ENCODE measurements at places on chromosomes 1 and 21.

DNA sequence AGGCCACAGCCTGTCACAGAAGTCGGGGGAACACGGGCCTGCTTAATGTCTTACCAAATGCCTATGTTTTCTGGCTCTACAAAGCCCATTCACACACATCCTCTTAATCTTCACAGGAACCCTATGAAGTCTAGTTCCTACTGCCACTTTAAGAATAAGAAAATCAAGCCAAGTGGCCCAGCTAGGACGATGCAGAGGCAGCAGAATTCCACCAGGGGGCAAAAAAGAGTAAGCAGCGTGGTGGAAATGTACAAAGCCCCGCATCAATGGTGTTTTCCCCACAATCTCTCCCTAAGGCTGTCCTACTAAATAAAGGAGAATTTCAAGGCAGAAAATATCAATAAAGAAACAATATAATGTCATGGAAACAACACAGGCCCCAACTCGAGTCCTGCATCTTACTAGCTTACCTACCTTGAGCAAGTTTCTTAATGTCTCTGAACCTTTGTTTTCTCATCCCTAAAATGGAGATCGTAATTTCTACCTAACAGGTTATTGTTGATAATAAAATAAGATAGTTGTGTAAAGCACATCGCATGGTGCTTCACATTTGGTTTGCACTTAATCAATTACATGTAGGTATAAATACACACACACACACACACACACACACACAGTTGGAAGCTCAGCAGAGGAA, 21.4 kb downstream of the SEC16B start:
- ATAC-seq, result peak; percentile 55

- no peak for ATAC-seq
Observed at GRCh38 chr1:237431448-237431847, 389.5 kb downstream of the RYR2 start.

DNA sequence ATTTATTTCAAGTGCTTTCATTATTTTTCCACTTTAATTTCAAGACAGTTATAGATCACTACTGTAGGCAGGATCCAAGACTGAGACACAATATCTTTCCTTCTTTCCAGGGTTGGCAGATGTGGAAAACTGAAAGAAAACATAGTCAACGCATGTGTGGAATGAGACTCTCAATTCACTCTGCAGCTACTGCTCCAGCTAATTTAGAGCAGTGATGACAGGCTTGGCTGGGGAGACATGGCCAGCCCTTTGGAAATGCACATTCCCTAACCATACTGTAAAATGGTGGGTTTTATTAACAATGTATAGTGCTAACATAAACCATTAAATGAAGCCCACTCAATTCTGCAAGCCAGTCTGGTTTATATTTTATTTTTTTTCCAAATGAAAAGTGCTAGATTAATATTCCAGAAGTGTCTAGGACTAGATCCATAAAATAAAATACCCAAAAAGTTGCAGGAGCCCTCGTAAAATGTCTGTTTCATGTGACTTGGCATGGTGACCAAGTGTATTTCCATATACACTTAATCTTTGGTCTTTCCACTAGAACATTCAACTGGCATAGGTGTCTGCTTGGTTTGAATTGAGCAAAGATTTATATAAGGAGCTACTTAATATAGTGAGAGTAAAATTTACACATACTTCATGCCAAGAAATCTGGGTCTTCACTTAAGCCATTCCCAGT, 32.9 kb downstream of the COL11A1 start:
- ATAC-seq, result no peak

DNA sequence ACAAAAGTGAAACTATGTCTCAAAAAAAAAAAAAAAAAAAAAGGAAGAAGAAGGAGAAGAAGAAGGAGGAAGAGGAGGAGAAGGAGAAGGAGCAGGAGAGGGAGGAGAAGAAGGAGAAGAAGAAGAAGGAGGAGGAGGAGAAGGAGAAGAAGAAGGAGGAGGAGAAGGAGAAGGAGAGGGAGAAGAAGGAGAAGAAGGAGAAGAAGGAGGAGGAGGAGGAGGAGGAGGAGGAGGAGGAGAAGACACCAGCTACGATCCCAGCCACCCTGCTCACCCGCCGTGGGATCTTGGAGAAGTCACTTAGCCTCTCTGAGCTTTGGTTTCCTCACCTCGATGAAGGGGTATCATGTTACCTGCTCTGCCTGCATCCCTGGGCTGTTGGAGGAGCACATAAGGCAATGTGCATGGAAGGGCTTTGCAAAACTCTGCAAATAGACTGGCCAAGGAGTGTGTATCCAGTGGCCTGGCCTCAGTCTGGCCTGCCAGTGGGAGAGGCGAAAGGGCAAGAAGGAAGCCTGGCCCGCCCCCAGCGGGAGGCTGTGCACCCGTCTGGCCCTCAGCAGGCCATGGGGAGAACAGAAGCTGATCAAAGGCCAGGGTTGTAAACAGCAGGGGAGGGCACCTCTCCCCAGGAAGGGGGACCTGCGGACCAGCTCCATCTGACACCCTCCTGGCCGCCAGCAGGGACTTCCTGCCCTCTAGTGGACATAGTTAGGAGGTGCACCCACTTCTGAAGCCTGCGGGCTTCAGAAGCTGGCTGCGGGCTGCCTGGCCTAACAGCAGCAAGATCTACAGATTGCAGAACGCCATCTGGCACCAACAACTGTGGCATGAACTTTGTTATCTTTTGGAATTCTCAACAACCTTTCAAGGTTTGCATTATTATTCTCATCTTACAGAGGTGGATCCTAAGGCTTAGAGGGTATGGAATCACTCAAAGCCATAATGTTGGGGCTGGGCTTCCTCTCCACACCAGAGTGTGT, 19.2 kb upstream of the CDK18 start:
- peak; percentile 95 for ATAC-seq

DNA sequence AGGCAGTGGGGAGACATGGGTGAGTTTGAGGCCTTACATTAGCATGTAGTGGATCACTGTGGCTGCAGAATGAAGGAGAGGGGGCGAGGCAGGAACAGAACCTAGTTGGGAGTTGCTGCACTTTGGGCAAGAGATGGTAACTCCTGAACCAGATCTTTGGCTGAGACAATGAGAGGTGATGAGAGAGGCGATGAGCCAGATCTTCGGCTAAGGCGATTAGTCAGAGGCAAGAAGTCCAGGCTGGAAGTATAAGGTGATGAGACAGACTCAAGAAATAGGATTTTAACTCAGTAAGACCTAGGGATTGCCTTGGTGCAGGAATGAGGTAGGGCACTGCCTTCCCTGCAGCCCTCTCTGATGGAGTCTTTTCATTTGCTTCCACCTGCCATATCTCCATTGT, 9.1 kb upstream of the ARTN start:
- ATAC-seq, result no peak

DNA sequence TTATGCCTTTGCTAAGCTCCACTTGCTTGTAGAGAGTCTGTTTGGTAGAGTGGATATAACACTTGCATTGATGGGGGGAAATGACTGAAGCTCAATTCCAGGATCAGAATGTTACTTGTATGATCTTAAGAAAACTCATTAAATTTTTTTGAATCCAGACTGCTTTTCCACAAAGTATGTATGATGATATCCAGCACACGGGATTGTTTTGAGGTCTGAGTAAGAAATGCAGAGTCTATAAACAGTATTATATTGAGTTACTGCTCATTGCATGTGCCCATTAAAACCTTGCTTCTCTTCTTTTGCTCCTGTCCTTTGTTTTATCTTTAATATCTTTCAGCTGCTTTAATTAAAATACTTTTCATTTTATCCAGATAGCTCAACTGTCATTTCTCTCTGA, 570.4 kb upstream of the ZRANB2 start:
- no peak for ATAC-seq

All from motor neuron (in vitro differentiated cells).